ENCODE measurements at places on chromosomes 2 and 18.

- no peak for DNase-seq
These were observed 489.3 kb downstream of the DCC start for GRCh38 chr18:52829320-52829719.

DNA sequence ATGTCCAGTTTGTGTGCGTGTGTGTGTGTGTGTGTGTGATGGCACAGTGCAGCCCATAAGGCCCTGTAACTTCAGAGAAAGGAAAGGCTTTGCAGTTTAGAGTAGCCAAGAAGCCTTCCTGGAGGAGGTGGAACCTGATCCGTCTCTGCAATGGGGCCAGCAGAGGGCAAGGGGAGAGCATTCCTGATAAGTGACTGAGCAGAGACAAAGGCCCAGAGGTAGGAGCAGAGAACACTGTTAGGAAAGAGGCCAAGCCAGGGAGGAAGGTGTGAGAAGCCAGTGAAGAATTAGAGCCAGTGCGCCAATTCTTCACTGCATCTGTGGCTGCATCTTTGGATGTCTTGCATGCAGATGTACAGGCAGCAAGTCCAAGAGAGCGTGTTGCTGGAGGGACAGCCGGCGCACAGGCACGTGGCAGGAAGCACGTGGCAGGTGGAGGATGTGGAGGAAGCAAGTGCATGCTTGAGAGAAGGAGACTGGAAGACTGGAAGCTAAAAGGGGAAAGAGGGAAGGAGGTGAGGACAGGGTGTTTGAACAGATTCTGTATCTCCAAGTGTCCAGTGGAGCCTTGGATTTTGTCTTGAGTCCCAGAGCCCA is 196.3 kb downstream of the CTIF start:
- DNase-seq, result no peak

GRCh38 chr2:237715459-237715947 is 83.1 kb upstream of the RBM44 start:
- no peak for DNase-seq

DNA sequence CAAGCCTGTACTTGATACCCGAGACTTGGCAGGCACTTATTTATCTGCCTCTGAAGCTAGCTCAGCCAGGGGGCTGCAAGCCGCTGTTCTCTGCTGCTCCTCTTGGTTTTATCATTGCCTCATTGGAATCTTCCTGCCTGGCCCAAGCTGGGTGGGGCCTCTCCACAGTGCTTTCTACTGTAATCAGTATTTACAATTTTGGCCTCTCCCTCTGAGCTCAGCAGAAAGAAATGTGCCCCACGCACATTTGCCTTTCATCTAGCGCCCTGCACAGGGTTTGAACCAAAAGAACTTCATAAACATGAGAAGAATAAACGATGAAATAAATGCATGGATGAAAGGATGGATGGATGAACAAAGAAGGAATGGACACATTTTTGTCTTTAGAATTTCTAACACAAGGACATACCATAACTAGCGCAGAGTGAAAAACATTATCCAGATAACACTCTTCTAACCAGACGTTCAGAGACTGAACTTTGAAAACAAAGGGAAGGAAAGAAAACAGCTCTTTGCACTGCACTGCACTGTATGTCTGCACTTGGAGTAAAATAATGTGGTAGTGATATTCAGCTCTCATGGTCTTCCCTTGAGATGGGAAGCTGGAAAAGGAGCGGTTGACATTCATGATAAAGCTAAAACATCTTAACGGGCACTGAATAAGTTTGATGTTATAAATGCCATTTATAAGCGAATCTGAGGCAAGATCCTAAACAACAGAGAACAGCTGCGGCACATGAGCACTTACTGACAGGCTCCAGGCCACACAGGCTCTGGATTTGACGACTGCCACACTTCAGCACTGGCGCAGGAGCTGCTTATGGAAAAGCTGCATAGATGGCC is 86.8 kb upstream of the SP3 start:
- DNase-seq, result no peak

DNA sequence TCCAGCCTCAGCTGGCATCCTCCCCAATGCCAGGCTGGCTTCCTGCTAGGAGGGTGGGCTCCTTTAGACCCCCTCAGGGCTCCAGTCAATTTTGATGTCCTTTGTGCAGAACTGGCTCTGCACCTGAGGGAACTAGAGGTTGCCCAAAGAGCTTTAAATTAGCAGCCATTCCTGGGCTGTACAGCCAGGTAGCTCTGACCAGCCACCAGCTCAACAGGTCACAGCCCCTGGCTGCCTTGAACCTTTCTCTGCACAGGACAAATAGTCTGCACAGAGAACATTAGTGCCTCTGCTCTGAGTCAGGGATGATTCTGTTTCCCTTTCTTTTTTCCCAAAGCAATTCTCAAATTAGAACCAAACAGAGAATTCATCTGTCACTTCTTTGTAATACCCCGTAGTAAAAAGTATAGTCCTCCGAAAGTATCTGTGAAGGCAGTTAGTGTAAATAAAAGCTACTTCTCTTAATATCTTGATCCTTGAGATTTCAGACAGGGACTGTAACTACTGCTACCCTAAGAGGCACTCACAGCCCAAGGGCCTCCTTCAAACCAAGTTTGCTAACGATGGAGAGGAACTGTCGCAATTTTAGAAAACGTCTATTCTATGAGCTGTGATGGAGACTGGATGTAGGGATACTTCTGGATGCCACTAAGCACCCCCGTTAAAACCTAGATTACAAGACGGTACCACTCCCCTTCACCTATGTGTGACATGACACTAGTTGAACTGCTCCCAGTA is 3.0 kb downstream of the TTC32 start:
- DNase-seq, result no peak

- no peak for DNase-seq
These were observed 18.6 kb downstream of the CMPK2 start for GRCh38 chr2:6846967-6847681.

DNA sequence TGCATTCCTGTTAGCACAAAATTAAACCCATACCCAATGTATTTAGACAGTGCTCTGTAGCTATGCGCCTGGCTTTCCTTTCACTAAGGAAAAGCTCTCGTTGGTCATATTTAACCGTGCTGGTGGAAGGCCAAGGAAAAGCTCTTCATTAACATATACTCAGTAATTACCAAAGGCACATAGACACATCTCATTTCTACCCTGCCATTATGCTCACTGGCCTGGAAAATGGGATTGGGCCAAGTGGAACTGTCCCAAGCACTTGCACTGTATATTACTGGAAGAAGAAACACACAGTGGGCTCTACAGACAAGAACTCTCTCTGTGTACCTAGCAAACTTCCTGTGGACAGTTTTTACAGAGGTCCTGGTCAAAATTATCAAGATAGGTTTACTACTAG is 274.4 kb downstream of the ERBB4 start:
- no peak for DNase-seq
